Endodermal cell (in vitro differentiated cells): ENCODE measurements at places on chromosomes 5 and 9.

DNA sequence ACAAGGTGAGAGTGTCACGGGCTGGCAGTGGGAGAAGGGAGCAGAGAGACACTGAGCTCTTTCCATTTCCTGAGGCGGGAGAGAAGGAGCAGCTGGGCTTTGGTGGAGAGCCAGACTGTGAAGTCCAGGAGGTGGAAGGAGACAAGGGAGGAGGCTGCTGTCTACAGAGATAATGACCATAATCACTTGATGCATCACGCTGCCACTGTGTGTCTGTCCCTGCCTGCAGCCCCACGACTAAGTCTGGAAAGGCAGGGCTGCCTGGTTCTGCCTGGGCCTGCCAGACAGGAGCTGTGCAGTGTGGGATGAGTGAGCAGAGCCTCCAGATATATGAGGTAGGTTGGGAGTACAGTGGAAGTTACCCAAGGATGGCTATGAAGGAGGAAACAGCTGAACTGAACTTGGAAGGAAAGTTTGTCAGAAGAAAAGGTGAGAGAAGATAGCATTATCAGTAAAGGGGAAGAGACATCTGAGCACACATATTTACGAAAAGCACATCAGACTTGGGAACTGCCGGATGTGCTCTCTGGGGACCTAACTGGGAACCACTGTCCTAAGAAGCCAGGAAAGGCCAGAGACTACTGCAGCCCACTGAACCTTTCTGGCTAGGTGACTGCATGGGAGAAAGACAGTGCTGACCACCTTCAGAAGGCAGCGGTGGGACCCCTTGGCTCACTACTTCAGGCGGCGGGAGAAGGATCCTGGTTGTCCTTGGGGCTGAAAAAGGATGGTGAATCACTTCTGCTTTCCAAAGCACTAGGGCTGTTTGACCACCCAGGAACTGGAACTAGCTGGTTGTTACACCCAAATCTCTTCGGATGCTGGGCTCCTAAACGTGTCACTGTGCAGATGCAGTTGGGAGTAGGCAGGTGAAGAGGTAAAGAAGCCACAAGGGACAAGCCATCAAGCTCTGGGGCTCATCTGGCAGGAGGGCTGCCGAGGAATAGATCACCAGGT lies 12.8 kb upstream of the DDX41 start:
- DNase-seq: no peak

DNA sequence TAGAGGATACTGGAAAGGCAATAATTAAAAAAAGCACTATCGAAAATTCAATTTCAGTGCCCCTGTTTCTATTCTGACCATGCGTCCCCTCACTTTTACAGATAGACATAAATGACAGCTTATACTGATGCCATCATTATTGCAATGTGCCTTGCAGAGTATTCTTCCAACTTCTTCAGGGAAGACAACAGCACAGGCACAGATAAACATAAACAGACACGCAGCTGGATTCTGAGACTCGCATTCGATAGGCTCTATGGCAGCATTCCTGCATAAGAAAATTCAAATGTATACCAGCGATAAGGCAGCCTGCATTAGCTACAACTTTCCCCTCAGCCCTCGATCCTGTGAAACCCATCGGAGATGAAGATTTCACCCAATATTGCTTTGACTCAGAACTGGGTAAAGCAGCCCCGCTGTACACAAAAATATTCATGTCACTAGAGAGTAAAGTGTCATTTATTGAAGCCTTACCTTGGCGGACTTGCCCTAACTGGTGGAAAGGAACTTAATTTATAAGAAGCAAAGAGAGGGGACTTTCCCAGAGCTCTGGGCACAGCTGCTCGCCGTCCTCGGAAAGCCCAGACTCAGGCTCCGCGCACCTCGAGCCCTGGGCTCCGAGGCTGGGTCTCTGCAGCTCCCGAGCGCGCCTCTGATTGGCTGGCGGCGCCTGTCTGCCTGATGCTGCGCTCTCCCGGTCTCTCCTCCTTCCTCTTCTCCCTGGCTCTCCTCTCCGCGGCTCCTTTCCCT lies at the start of gene CDH18:
Gene CDH18, minus strand, starts transcription at position 589 of the 750 bp plus-strand sequence. CDS start 149,214 bp downstream, outside the sequence.
- peak; percentile 92 for DNase-seq

DNA sequence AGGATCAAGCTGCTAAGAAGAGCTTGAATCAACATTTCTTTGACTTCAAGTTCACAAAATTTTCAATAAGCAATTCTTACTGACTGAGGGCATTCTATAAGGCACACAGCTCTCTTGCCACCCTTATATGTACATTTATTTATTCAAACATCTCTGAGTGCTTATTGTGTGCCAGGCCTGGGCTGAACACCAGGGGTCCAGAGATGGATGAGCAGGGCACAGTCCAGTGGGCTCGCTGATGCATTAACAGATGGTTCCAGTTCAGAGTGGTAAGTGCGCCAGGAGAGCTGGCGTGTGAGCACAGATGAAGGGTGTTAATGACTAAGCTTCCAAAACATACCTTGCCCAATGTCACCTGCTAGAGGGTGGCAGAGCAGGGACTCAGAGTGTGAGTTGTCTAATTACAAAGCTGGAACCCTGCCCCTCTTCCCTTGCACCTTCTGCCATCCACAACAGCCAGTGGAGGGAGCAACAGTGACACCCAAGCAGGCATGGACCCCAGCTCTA lies 24.6 kb downstream of the ALG2 start:
- DNase-seq: no peak

DNA sequence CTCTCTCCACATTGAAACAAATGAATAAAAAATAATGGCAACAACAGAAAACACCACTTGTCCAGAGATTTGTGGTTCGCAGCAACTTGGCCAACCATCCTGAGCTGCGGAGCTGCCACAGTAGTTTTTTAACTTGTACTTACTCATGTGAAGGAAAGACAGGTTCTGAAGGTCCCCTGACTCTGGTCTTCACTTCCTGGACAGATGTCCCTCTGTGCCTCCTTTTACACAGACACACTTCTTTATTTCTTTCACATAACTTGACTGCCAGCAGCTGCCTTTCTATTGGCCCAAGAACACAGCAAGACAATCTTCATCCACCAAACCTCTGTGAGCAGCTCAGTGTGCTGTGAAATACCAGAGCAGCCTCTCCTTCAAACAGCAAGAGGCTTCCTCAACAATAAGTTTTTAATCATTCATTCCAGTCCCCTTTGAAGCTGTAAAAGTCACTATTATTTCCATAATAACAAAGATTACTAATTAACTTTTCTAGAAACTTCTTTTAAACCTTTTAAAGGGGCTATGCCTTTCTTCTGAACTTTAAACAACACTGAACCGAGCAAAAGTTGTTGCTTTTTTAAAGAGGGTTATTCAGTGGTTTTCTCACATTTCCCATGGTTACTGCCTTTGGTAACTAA lies 198.7 kb downstream of the NR2F1-AS1 start:
- DNase-seq: no peak

GRCh38 chr9:79477955-79478771 lies 93.6 kb upstream of the TLE4 start:
- DNase-seq: peak; percentile 83

- no peak for DNase-seq
Observed at GRCh38 chr5:86890375-86890774, 272.6 kb downstream of the COX7C start.

DNA sequence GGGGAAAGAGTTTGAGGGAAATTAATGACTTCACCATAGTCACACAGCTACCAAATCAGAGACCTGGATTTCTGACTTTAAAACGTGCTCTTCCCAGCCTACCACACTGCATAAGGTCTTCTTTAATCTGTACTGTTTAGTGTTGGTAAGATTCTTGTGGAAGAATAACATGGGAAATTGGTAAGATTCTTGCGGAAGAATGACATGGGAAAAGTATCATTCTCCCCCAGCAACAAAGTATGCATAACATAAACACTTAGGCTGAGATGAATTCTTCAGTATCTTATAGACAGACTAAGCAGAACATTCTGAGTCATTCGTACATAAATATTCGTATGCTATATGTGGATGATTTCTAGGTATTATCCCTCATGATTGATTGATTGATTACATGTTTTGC lies 170.4 kb downstream of the FOCAD start:
- no peak for DNase-seq

- DNase-seq: no peak
Observed at GRCh38 chr9:107842530-107842929, 353.0 kb upstream of the KLF4 start.

DNA sequence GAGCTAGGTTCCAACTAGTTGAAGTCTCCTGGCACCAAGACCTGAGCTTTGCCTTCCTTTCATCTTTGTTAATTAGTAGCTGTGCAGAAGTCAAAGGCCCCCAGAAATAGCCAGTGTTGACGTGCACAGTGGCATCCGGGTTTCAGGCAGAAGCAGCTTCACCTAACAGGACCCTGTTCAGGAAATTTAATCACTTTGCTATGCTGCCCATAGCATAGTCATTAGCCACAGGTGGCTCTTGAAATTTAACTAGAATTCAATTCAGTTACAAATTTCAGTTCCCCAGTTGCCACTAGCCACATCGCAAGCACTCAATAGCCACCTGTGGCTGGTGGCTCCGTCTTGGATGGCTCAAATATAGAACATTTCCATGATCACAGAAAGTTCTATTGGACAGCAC lies 179.1 kb downstream of the GOLPH3 start:
- no peak for DNase-seq

DNA sequence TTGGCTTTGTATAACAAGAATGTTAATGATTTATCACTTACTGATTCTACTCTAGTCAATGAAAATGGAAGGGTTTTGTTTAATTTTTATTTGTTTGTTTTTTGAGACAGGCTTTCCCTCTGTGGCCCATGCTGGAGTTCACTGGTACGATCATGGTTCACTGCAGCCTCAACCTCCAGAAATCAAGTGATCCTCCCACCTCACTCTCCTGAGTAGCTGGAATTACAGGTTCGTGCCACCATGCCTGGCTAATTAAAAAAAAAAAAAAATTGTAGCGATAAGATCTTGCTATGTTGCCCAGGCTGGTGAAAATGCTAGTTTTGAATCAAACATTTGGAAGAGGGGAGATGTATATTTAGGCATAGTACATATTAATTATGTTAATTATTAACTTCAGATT lies 209.4 kb downstream of the NFIB start:
- no peak for DNase-seq

GRCh38 chr5:149969181-149969930 lies 8.8 kb downstream of the SLC26A2 start:
- no peak for DNase-seq

DNA sequence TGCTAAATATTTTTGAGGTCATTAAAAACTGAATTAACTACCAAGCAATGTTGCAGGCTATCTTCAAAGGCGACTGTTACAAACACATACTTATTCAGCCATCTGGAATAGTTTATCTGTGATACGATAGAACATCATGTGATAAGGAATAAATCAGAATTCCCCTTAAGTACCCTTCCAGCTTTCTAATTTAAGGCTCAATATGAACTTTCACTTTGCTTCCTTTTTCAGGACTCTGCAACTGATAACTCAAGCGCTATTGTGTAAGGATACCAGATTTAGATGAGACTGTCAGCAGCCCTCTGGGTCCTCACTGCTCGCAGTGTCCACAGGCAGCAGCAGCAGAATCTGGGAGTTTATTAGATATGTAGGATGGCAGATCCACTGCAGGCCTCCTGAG lies 416.3 kb downstream of the SPATA31D1 start:
- DNase-seq: no peak

- no peak for DNase-seq
Observed at GRCh38 chr5:179459771-179460170, 90.6 kb upstream of the RUFY1 start.

DNA sequence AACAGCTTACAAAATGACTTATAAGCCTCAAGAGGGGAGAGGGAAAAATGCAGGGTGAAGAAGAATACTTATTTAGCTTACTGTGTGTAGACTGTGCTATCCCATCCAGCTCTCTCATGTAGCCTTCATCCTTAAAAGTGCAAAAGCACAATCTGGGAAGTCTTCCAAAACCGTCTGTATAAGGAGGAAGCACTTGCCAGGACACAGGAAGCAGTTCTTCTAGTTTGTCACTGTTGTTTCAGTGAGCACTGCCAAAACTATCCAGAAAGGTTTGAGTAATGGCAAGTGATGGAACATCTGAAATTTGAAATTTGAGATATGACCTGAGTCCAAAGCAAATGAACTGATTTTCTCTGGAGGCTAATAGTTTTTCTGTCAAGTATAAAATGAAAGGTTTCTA lies 140.8 kb upstream of the ISL1 start:
- DNase-seq: no peak
